ENCODE measurements at places on chromosomes 16 and 17. TPM values are rescaled to one million over a fixed set of nuclear protein-coding genes. Genes with fewer than 3 reads are reported as not detected.

GRCh38 chr16:27967169-27967568, 96.3 kb downstream of the GSG1L start:
- no peak for DNase-seq

DNA sequence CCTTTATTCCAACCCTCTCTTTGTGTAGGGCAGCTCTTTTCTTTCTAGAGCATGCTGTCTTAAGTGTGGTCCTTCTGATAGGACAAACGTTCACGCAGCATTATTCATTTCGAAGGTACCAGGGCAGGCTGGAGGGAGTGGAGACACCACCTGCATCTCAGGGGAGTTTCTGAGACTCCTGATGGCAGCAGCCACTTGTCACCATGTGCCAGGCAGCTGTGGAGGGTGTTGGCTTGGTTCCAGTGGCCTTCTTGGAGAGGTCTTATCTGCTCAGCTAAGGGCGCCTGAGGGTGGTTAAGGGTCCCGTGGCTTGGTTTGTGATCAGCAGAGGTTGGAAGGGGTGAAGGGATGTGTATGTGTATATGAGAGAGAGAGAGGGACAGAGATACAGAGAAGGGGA, 257.1 kb upstream of the EEF2KMT start:
- no peak for DNase-seq

- no peak for DNase-seq
Observed at GRCh38 chr16:67504031-67505021, 21.0 kb upstream of the AGRP start.

Gene RNF222
- total RNA-seq: not detected

Gene TPSAB1
- not detected for total RNA-seq

GRCh38 chr17:34382621-34383124, 19.6 kb upstream of the CCL1 start:
- DNase-seq: no peak

DNA sequence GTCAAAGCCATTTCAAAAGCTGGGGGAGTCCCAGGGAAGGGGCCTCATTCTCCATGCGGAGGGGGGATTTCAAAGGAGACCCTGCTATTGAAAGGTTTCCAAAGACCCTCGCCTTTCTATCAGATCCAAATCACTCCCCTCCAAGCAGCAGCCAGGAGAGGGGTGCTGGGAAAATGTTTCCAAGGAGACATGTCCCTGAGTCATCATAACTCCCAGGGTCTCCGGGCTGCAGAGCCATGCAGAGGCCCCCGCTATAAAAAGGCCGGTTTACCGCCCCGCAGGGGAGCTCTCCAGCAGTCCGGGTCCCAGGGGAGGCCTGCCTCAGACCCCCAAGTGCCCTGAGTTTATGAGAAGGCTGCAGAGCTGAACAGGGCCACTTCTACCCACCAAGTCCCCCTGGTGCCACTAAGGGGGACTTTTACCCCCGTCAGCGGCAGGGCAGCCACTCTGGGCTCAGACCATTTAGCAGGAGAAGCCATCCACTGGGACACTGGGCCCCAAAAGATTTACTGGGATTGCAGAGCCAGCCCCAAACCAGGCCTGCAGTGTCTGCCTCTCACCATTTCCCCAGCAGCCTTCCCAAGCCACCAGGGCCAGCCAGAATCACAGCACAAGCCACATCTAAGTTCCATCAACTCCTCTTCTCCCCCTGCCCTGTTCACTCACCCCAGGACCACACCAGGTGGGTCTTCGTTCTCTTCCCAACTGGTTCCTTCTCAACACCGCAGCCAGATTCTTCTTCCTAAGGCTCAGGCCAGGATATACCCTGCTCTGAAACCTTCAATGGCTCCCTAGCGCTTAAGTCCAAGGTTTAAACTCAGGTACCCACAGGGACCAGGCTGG, 234.4 kb downstream of the ZNF423 start:
- DNase-seq: no peak

- DNase-seq: peak; percentile 55
Observed at GRCh38 chr16:69796285-69797118, 34.4 kb downstream of the WWP2 start.

DNA sequence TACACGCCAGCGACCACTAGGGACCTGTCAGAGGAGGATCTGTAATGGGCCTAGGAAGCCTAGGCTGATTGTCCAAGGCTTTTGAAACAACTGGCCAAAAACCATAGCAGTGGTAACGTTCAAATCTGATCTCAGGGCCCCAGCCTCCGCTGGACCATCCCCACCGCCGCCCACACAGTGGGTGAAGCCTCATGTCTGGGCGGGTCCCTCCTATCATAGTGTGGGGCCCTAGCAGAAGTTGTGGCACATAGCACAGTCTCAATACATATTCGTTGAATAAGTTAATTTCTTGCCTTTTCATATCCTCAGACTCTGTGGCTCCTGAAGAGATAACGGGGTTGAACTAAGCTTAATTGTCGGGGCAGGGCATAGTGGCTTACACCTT, 818 bp downstream of the DPH1 start:
- peak; percentile 62 for DNase-seq
